ENCODE measurements at places on chromosomes 2 and 18.

- DNase-seq: no peak
Measured at GRCh38 chr18:48219810-48220499, 189.2 kb downstream of the ZBTB7C start.

DNA sequence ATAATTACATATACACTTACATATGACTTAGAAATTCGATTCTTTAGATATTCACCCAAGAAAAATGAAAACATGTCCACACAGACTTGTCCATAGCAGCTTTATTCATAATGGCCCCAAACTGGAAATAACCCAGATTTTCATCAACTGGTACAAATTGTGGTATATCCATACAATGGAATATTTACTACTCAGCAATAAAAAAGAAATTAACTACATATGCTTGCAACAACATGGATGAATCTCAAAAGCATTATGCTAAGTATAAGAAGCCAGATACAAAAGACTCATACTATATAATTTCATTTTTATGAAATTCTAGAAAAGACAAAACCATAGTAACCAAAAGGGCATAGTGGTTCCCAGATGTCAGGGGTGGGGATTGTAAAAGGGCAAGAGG lies 5.1 kb upstream of the REEP1 start:
- no peak for DNase-seq

DNA sequence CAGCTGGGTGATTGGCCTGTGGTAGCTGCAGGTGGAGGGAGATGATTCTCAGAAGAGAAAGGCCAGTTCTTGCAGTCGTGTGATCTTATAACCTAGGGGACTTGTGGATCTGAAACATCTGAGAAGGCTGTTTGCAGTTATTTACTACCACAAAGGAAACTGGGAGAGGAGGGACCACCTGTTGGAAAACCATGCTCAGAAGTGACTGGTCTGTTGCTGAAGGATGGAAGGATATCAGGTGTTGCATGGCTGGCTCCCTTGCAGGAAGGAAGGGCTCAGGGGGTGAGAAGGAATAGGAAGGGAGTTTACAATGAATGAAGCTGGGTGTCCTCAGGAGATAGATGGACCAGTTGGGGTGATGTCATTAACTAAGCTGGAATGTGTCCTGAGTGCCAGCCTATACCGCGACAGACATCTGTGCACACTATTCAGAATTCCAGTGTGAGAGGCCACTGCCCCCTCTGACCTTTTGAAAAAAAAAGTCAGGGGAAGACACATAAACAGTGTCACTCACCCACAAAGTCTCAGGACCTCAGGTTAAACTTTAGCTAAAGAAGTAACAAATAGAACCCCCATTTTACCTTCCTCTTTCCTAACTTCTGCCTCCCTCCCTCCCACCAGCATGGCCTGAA lies 17.5 kb downstream of the IGFBP2 start:
- DNase-seq: no peak

DNA sequence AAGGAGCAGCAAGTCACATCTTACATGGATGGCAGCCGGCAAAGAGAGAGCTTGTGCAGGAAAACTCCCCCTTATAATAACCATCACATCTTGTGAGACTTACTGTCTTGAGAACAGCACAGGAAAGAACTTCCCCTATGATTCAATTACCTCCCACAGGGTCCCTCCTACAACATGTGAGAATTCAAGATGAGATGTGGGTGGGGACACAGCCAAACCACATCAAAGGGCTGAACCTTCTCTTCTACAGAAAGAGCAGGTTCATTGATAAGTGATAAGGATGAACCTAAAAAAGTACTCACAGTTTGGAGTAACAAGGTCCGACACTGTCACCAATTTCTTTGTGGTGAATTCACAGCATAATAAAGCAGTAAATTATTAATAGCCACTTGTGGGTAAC lies 422.2 kb upstream of the FSIP2 start:
- DNase-seq: no peak

- DNase-seq: no peak
Measured at GRCh38 chr2:37321029-37321682, 3.5 kb downstream of the PRKD3 start.

GRCh38 chr2:55617175-55618024 lies at the start of gene PPP4R3B:
Gene PPP4R3B (minus strand): TSS chr2:55617622. CDS start chr2:55617285, 337 bp downstream.
- peak; percentile 97 for DNase-seq

DNA sequence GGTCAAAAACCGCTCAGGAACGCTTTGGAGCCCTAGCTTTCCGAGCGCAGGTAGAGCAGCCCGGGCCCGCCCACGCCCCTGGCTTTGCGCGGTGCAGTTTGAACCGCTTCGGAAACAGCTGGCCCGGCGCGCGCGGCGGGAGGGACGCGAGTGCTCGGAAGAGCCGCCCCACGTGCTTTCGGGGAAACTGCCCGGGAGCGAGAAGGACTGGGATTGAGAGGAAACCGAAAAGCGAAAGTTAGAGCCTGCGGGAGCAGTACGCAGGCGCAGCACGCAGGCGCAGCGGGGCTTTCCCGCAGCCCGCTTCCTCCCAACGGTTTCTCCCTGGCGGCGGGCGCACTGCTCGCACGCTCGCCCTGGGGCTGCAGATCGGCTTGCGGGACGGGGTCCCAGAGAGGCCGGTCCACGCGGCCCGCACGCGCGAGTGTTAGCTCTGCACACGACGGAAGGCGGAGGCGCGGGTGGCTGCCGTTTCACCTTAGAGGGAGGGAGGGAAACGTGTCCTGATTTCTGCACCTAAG lies 6.3 kb upstream of the STAT1 start:
- DNase-seq: peak; percentile 85

DNA sequence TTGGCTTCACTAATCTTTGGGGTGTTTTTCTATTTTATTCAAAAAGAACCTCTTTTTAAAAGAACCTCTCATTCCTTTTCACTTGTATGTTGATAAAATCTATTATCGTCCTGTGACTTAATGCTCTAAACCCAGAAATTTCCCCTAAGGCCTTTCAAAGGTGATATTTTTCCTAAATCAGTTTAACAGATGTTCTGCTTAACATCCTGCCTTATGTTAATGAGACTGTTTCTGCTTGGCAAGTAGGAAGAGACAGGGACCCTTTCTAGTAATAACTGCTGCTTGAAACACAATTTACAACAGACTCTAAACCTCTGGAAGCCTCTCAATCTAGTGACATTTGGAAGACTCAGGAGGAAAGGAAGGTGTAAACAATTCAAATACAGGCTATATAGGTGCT lies 128.8 kb downstream of the KCNJ3 start:
- DNase-seq: no peak
